Stimulated activated CD8-positive, alpha-beta memory T cell treated with anti-CD3 and anti-CD28 coated beads, Interleukin-7, amount 100 ng/mL, for 24 hours (primary cell): ENCODE measurements at places on chromosomes 1 and 21.

GRCh38 chr1:43912607-43913006, 21.0 kb upstream of the ARTN start:
- no peak for DNase-seq

GRCh38 chr1:82449506-82450057, 648.8 kb downstream of the ADGRL2 start:
- no peak for DNase-seq

DNA sequence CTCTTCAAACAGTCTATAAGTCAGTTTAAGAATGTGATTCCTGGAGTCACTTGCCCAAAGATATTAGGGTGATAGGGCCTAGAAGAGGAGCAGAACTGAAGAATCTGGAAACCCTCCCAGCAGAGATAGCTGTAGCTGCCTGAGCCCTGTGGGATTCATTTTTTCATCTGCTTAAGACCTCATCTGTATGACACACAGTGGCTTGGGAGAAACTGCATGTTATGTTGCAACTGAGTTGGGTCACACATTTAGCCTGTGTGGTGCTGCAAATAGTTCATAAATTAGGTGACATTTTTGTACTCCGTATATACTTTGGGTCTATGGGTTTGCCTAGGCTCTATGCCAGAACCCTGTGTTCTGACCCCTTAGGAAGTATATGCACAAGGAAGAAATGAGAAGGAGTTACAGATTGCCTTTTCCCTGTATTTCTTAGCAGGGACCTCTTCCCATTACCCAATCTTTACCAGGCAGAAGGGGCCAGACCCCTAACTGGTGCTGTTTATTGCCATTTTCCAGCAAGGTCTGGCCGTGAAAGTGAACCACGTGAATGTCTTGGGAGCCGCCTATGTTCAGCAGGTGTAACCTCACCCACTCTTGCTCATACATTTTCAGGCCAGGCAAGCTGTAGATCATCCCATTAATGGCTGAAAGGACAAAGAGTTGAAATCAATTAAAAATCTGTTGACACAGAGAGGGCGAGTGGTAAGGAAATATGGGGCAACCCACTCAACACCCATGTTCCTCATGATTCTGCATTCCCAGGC, 41.9 kb upstream of the SLC19A2 start:
- DNase-seq = no peak

DNA sequence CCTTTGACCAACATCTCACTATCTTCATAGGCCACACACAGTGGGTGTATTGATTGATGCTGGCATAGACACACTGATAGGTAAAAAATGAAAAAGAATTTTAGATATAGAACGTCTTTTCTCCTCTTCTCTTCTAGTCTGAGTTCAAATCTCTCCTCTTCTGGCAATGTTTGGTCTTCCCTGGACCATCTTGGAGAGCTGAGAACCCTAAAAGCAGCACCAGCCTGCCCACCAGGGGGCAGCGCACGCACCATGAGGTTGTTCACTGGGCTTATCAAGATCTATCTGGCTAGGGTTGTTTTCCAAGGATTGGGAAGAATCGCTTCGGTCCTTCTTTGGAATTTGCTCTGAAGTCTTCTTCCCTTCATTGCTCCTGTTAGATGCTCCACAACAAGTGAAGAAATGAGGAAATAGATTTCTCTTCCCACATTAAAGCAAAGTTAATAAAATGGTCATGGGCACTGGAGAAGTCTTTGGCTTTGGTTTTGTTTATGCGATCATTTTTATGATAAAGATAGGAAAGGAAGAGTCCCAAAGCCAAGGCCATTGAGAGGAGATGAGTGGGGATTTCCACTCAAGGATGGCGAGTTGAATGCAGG, 104.0 kb upstream of the OLIG2 start:
- no peak for DNase-seq

GRCh38 chr1:208728815-208729214, 484.6 kb upstream of the PLXNA2 start:
- no peak for DNase-seq

DNA sequence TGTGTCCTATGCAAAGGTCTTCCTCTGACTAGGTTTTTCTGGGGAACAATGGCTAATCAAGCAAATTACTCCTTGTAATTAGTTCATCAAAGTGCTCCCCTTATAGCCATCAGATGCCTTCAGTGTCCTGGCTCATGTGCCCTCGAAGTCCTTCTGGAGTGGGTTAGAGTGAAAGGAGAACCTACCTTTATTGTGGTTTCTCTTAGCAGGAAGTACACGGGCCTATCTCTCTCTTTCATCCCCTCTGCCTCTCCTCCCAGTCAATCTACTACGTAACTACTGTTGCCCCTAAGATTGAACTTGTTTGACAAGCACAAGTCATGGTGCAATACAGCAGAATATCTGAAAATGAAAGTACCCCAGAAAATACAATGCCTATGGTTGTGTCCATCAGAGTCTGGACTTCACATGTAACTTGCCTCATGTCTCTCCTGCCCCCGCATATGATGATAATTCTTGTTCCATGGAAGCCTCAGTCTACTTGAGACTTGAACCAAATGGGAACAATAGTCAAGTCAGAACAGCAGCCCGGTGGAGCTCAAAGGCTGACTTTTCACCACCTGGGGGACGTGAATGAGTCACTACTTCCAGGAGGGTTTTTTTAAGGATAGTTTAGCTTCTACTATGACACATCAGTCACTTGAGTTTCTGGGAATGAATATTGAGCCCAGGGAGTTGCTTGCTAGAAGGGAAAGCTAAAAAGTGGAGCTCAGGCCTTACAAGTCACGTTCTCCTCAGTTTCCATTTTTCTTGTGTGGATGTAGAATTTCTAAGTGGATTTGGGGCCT, 243.6 kb downstream of the TNR start:
- DNase-seq = no peak

GRCh38 chr1:199098468-199098867, 459.6 kb downstream of the PTPRC start:
- DNase-seq = no peak

GRCh38 chr1:203468326-203468725, 7.3 kb upstream of the PRELP start:
- DNase-seq = no peak

DNA sequence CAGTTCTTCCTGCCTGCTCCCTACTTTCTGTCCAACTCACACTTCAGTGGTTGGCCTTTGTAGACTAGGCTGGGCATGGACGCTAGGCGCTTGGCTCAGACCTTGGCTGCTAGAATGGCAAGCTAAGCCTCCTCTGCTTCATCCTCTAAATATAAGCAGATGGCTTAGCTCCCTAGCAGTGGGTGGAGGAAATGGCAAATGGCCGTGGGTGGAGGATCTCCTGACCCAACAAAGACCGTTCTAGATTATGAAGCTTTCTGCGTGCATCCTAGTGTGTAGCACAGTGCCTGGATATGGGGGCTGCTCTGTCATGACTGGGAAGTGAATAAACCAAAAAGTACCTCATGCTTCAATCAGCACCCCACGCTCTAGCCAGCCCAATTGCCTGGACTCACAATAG, 10.4 kb upstream of the ETV3L start:
- DNase-seq = no peak
